ENCODE measurements at places on chromosomes 4 and X.

- DNase-seq, result no peak
Observed at GRCh38 chr4:87073199-87074120, 138.6 kb downstream of the AFF1 start.

- DNase-seq, result no peak
Observed at GRCh38 chr4:41505161-41505661, 32.7 kb upstream of the LIMCH1 start.

DNA sequence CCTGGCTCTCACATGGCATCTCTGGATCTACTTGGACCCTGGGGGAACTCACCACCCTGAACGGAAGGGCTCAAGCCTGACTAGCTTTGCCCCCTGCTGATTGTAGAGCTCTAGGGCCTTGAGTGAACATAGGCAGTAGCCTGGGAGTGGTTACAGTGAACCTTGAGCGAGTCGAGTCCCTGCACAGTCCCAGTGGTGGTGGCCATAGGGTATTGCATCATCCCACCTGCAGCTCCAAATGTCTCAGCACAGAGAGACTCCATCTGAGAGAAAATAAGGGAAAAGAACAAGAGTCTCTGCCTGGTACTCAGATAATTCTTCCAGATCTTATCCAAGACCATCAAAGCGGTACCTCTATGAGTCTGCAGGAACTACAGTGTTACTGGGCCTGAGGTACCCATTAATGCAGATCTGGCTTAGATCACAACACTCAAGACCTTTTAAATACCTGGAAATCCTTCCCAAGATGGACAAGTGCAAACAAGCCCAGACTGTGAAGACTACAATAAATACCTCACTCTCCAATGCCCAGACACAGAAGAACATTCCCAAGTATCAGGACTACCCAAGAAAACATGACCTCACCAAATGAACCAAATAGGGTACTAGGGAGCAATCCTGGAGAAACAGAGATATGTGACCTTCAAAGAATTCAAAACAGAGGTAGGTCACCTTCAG lies 167.5 kb upstream of the TET2 start:
- DNase-seq, result no peak

GRCh38 chr4:104486716-104487504 lies 7.8 kb downstream of the CXXC4 start:
- no peak for DNase-seq

DNA sequence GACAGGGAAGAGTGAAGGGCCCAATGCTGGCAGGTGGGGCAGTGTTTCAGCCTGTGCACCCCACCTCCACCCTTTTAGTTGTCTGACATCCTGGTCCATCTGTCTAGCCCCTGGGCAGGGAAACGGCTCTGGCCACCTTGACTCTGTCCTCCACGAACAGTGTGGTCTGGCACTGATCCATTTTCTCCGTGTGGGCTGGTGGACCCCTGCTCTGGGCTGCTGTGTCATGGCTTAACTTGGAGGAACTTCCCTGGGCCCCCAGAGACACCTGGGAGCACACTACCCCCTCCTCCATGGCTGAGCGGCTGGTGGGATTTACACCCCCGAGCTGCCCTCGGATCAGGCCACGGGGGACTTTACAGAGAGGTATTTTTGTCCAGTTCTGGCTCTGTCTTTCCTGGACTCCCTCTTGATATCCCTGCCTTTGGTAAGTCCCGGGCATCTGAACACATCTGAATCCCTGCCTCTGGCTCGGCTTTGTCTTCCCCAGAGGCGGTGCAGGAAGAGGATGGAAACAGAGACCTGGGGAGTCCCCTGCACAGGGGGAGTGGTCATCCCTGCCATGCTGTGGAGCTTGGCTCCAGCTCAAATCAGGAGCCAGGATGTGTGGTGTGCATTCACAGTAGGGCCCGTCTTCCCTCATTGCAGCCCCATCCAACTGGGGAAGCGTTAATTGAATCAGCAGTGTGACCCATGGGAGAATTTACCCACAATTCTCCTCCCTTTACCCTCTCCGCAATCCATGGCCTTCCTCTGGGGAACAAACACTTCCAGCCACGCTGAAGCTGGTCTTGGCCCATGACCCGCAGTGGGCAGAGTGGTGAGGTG lies 6.3 kb upstream of the NKX1-1 start:
- no peak for DNase-seq

- no peak for DNase-seq
Observed at GRCh38 chr4:47703956-47704355, 133.9 kb downstream of the CORIN start.

GRCh38 chr4:74658116-74658515 lies 136.2 kb downstream of the BTC start:
- DNase-seq, result no peak

GRCh38 chr4:88737307-88737941 lies 39.8 kb upstream of the NAP1L5 start:
- DNase-seq, result peak; percentile 17

DNA sequence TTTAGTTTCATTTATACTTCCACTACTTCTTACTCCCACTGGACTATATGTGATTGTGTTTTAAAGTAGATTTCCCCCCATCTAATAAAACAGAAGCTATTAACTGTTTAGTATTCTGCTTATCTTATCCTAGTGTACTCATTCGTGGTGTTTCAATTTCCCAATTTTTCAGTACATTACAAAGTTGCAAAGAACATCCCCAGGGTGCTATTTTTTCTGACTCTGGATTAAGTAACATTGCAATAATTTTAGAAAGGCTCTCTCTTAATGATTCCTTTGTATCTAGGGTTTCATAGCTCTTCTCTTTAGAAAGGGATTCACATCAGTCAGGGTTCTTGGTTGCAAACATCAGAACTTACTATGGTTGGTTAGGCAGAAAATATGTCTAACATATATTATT lies 317.9 kb upstream of the DIPK2B start:
- no peak for DNase-seq

DNA sequence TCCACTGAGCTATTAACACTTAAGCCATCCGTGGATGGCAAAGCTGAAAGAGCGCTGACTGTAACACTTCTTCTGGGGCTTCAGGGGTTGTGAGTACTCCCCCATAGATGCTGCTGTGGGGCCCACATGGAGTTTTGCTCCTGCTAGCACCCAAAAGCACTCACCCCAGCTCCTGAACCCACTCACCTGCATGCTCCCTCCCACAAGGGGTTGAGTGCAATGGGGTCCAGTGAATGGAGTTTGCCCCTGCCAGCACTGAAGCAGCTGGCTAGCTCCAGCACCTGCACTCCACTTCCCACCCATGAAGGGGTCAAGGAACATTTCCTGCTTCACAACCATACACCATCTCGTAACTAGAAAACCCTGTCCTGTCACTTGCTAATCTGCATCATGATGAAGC lies 78.9 kb downstream of the IL21 start:
- no peak for DNase-seq

DNA sequence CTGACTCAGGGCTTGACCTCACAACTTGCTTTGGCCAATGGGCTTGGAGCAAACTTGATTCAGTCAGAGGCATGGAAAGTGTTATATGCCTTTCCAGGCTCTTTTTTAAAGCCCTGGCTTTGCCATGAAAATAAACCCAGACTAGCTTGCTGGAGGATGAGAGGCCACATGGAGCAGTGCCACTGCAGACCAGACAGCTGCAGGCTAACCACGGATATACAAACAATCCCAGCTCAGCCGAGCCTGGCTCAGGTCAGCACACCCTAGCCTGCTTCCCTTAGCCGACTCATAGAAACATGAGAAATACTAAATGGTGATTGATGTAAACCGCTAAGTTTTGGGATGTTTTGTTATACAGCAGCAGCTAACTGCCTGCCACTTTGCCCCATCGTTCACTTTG lies 345.1 kb downstream of the ARHGAP10 start:
- DNase-seq, result no peak

- no peak for DNase-seq
Observed at GRCh38 chrX:10072786-10073568, 83.8 kb upstream of the CLCN4 start.

- no peak for DNase-seq
Observed at GRCh38 chrX:85897362-85898126, 149.8 kb downstream of the CHM start.

DNA sequence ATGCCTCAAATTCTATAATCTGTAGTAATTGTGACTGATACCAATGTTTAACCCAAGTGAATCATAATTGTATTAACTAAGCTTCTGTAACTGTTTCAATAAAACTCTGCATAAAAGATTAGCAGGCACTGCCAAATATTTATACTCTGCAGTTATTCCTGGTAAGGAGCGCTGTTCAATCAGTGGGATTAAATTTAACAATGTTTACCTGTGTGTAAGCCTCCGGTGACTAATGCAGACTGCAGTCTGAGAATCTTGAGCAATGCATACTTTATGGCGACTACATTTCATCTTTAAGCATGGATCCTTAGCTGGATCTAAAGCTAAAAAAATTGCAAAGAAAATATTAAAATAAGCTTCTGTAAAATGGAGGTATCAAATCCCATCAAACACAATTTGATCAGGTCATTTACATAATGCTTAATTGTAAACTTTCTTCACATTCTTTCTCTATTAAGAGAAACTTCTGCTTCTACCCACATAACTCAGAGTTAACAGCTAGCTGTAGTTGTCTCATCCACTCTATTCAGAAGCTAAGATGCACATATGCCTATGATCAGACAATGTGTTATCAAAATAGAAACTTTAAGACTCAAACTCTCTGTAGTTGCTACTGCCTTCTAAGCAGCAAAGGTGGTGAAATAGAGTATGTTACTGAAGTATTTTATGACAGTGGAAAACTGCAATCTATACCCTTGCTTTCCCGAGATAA lies 234.0 kb downstream of the SPOCK3 start:
- DNase-seq, result no peak

GRCh38 chrX:148382983-148383382 lies 117.4 kb upstream of the AFF2 start:
- no peak for DNase-seq

GRCh38 chr4:4582653-4583052 lies 40.8 kb upstream of the STX18 start:
- DNase-seq, result no peak

GRCh38 chr4:150119492-150119891 lies 41.2 kb downstream of the DCLK2 start:
- no peak for DNase-seq

All from germinal center (tissue), 1 donor.